ENCODE measurements at places on chromosomes 5 and 9.
A peak's percentile ranks its signal among the peaks of the same experiment; 100 is the strongest.

DNA sequence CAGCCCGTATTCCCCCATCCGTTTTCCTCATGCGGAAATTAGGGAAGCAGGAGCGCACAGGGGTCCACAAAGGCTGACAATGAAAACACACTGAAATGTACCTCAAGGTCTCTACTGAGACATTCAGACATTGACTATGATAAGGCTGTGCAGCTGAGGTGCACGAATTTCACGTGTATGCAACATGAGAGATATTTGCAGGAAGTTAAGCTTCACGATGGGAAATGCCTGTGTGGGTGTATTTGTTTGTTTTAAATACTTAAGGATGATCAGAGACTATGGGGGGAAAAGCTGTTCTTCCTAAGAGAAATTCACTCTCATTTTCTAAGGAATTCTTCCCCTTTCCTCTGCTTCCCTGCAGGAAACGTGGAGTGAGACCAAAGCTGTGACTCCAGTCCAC lies 2.6 kb upstream of the SPATA31E1 start:
- no peak for DNase-seq

- DNase-seq = peak; percentile 23
Observed at GRCh38 chr9:93132287-93132927, 1.6 kb downstream of the NINJ1 start.

- DNase-seq = peak; percentile 76
Observed at GRCh38 chr5:121366515-121366914, 485.2 kb upstream of the FTMT start.

DNA sequence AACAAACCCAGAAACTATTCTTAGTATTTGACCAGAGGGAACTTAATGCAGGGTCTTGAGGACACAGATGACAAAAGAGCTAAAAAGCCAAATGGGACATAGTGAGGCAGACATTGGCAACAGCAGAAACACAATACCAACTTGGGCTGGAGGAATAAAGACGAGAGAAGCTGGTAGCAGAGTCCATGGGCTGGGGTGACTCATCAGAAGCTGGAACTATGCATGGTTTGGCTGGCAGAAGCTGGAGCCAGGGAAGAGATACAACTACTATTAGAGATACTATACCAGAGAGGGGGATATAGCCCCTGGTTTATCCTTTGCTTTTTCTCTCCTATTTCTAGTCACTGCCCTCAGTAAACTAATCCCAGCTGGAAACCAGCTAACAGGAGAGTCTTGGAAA lies 29.2 kb upstream of the DPYSL3 start:
- DNase-seq = peak; percentile 45

DNA sequence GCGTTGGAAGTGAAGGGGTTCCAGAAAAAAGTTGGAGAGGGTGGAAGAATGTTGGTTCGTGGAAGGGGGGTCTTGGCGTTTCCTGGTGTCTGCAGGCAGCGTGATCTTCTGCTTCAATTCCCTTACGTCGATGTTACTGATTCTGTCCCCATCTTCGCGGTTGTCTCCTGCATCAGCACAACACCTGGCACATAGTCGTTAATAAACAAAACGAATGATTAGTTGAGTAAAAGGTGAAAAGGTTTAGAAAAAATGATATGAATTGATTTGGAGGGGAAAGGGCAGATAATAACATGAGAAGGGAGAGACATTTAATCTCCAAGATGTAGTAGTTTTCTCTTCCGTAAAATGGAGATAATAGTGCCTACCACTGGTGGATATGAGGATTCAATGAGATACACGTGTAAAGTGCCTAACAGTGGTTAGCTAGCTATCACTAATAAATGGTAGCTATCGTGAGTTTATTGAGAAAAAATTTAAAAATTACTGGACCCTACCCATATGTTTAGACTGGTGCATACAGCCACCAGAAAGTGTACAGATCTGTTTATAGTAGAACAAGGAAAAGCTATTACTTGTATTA lies 556 bp downstream of the MTREX start:
- DNase-seq = peak; percentile 29

DNA sequence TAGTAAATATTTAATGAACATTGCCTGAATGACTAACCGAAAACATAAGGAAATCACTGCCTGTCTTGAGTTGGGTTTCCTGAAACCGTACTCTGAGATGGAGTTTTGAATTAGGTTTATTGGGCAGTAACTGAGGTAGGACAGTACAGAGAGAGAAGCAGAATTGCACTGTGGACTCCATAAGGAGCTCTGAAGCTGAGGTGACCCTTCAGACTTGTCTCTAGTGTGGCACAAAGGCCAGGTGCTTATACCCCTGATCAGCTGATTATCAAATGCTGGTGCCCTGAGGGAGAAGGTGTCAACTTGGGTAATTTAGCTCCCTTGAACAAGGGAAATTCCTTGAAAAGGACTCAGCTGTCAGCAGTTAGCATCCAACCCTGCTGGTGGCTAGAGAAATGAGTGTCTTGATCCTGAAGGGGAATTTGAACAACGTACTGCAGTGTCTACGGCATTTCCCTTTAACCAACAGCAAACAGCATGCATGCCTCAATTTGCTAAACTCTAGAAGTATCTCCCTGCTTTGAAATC lies 135.0 kb upstream of the SMARCA2 start:
- DNase-seq = no peak

GRCh38 chr5:156641686-156642085 lies 208.4 kb upstream of the PPP1R2B start:
- no peak for DNase-seq

GRCh38 chr9:115158661-115159481 lies 40.9 kb upstream of the TNC start:
- DNase-seq = peak; percentile 62

GRCh38 chr9:92770360-92770995 lies 5.8 kb upstream of the BICD2 start:
- DNase-seq = peak; percentile 99

GRCh38 chr5:169567079-169567478 lies 16.5 kb upstream of the SPDL1 start:
- DNase-seq = peak; percentile 55

DNA sequence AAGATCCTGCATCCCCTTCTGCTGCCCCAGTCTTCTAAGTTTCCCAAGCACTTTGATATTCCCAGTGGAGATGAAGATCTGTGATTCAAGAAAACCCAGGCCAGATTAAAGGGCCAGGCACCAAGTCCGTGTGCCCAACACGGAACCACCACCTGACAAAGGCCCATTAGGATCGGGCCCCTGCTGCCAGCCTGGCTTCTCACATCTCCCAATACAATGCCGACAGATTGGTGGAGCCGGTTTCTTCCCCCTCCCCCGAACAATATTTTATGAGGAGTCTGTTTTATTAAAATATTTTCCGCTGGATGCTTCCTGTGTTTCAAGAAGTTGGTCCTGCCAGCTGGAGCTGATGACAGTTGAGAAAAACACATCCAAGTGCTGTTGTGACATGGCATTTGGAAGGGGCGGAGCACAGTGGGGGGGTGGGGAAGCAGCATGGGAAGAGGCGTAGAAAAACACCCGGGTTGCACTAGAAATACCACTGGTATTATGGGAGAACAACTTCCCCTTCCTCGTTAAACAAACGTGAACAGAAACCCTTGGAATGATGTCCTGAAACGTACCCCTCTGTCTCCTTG lies 45.0 kb downstream of the CRB2 start:
- no peak for DNase-seq

DNA sequence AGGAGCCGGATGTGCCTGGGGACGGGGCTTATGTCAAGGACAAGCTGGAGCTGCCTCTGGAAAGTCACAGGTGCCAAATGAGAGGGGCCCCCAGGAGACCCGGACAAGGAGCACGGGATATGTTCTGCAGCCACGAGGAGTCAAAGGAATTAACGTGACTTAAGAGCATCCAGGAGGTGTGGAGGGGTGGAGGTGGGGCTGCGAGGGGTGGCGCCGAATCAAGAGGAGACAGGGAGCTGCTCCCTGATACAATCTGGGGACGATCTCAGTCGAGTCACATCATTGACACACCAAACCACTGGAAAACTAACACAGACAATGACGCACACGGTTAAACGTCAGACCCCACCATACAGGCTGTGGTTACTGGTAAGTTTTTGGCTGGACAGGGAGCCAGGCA lies 10.4 kb downstream of the CCDC127 start:
- no peak for DNase-seq

GRCh38 chr9:118395415-118395814 lies 691.2 kb downstream of the TLR4 start:
- no peak for DNase-seq

DNA sequence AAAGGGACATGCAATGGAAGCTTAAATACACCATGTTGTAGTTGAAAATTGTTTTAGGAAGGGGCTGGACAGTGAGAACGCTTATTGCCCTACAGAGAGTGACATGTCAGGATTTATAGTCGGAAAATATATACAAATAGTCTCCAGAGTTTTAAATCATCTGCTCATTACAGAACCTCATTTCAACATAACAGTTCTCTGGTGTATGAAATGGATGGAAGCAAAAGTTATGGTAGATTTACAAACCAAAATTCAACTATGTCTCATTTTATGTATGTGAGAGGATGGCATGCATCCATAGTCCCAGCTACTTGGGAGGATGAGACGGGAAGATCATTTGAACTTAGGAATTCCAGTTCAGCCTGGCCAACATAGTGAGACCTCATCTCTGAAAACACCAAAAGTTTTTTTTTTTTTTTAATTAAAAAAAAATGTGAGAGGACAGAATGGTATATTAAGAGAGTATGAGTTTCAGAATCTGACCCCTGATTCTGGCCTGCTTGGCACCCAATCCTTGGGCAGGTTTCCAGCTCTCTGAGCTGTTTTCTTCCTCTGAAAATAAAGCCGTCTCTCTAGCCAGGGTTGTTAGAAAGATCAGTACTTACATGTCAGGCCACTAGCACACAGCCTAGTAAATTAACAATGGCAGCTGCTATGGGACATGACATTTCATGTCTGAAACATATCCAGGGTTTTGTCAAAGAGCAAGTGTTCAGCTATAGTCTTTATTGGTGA lies 40.1 kb downstream of the IQGAP2 start:
- DNase-seq = no peak

GRCh38 chr9:121681404-121681803 lies 30.0 kb downstream of the DAB2IP start:
- no peak for DNase-seq

Measured in epithelial cell of esophagus (primary cell).